Stimulated activated CD4-positive, alpha-beta T cell treated with anti-CD3 and anti-CD28 coated beads, Interleukin-1b, Interleukin-23, amount 100 ng/mL, for 4 hours (primary cell): ENCODE measurements at places on chromosomes 1 and 21.

DNA sequence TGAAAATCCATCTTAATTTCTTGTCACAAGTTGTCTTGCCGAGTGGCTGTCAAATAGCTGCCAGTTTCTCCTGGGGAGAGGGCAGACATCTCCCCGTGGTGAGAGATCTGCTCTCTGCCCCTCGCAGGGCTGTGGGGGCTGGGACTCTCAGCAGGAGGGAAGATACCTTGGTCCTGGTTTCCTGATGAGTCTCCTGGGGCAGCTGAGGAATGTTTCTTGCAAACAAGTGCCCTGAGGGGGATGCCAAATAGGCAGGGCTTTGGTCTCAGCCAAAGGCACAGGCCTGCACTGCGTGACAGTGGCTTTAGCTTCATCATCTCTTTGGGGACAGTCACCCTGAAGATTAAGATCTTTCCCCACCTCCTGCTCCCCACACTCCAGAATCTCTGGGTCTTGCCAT, 40.9 kb downstream of the SYT6 start:
- no peak for DNase-seq

DNA sequence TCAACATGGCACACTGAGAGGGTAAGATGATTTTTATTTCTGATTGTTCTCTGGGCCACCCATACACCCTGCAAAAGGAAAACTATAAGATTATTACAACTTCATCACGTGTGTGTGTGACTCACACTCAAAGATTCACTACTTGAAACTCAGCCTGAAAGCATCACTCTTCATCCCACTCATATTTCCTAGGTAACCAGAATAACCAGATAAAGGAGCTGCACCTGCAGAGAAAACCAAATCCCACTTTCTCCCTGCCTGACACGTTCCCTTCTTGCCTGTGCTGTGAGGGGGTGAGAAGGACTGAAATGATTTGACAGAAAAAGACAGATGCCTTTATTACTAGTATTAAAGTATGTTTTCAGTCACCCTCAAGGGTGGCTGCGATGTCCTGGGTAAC, 131.6 kb downstream of the TGFBR3 start:
- peak; percentile 15 for DNase-seq

GRCh38 chr1:230371923-230372703, 54.0 kb downstream of the PGBD5 start:
- no peak for DNase-seq

- DNase-seq, result no peak
These were observed 31.6 kb downstream of the ZBTB8OS start for GRCh38 chr1:32618673-32619221.

- DNase-seq, result no peak
These were observed 1457.5 kb downstream of the KCNT2 start for GRCh38 chr1:195150768-195151167.

- no peak for DNase-seq
These were observed 109.9 kb downstream of the IGSF21 start for GRCh38 chr1:18217398-18218043.

GRCh38 chr1:86061551-86061990, 95.0 kb downstream of the COL24A1 start:
- no peak for DNase-seq

GRCh38 chr1:81666586-81666985, 134.1 kb upstream of the ADGRL2 start:
- DNase-seq, result no peak

DNA sequence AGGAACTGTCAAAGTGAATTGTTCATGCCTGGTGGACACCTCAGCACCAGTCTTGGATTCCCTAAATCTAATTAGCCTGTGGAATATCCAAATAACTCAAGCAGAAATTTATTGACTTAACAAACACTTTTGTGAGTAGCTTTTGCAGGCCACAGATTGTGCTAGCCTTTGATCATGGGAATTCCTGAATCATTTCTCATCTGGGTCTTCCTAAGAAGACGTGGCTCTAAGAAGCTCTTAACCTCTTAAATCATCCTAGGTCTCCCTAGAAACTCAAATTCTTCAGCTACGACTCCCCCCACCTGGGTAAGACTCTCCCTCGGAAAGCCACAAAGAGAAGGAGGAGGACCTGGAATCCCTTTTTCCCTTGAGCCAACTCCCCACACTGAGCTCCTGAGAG, 53.8 kb upstream of the PSEN2 start:
- DNase-seq, result no peak

GRCh38 chr1:156602557-156602993, 1.3 kb upstream of the GPATCH4 start:
- no peak for DNase-seq

DNA sequence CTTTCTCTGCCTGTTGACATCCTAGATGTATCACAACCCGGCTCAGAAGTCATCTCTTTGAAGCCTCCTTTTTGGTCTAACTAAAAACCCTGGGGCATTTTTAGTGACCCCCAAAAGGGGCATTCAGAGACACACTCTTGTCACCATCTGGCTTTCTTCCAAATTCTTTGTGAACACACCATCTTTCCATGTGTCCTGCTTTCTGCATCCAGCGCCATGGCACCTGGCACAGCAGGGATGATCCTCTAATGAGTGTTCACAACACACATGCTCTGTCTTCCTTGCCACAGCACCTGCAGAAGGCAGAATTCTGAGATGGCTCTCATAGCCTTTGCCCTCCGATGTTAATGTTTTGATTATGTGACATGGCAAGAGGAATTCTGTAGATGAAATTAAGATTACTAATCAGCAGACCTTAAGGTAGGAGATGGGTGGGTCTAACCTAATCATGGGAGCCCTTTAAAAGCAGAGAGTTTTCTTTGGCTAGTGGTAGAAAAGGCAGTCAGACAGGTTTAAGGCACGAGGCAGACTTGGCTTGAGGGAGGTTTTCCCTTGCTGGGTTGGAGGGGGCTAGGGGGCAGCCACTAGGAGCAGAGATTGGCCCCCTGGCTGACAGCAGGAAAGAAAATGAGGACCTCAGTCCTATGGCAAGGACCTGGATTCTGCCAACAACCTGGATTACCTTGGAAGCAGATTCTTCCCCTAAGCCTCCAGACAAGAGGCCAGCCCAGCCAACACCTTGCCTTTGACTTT, 4.9 kb upstream of the TMEM61 start:
- DNase-seq, result no peak

DNA sequence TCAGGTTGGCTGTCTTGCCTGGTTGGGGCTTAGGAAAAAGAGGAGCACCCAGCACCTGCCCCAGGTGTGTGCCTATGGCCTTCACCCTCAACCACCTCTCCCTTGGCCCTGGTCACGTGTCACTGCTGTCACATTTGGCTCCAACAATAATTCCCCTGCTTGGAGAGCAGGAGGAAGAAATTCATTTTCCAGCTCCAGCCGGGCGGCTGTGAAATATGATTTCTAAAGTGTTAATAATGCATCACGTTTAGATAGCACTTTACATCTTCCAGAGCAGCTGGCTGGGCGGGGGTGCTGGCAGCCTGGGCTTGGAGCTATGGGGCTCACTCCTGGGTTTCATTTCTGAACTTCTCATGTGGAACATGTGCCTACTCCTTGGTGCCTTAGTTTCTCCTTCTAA, 63.1 kb downstream of the KIRREL1 start:
- no peak for DNase-seq

DNA sequence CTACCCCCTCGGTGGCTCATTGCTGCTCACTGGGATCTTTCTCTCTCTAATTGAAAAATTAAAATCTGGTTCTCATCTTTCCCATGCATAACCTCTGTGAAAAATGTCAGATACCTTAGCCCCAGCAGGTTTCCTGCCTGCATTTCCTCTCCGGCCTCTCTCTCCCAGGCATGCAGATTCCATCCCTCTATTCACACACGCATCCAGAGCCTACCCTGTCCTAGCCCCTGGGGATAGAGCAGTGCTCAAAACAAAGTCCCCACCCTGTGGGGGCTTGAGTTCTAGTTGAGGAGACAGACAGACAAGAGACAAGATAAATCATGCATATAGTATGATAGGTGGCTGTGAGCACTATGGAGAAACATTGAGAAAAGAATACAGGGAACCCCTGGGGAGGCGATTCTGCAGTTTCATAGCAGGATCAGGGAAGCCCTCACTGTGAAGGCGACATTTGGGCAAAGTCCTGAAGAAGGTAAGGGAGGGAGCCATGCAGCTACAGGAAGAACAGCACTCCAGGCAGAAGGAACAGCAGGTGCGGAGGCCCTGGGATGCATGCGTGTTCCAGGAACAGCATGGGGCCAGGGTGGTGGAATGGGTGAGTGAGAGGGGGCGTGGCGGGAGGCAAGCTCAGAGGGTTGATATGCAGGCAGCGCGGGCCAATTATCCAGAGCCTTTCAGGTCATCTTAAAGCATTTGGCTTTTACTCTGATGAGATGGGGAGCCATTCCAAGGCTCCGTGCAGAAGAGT, 3.5 kb upstream of the BSND start:
- DNase-seq, result no peak

- no peak for DNase-seq
These were observed 44.7 kb upstream of the LAX1 start for GRCh38 chr1:203720242-203720641.

GRCh38 chr1:221217029-221217428, 337.8 kb downstream of the HLX start:
- DNase-seq, result no peak

GRCh38 chr1:201742476-201742875, 86.5 kb upstream of the IPO9 start:
- no peak for DNase-seq

- no peak for DNase-seq
These were observed 160.0 kb downstream of the NEGR1 start for GRCh38 chr1:72122099-72122880.

DNA sequence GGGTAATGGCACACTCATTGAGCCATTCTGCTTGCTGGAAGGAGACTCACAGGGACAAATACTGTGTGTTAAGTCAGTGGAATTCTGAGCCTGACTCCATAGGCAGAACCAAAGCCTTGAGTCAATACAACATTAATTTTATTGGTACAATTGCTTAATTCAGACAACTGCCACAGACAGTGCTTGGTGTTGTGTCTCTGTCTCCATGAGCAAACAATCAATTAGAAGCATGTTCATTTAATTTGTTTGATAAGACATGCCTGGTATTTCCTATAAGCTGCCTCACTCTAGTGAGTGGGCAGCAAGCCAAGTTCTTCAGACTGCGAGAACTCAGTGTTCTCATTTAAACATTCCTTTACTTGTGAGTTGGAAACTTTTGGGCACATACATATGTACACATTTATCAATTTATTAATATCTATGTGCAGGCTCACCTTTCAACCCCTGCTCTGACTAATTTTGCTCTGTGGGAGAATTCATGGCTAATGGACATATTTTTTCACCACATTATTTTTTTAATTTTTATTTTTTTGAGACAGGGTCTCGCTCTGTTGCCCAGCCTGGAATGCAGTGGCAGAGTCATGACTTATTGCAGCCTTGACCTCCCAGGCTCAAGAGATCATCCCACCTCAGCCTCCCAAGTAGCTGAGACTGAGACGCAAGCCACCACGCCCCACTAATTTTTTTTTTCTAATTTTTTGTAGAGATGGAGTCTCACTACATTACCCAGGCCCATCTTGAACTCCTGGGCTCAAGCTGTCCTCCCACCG, 4.5 kb upstream of the SRSF10 start:
- no peak for DNase-seq

DNA sequence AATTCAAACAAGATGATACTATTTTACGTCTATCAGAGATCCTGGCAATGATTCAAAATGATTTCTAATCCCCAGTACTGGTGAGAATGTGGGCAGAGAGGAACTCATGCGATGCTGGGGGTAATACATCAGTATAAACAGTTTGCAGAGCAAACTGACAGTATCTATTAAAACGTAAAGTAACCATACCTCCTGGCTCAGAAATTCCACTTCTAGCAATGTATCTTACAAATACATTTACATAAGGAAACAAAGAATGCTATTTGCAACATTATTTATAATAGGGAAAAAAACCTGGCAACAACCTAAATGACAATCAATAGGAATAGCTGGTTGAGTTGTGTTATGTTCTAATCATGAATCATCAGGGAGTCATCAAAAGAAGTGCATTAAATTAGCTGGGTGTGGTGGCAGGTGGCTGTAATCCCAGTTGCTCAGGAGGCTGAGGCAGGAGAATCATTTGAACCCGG, 15.9 kb downstream of the RCAN1 start:
- no peak for DNase-seq

DNA sequence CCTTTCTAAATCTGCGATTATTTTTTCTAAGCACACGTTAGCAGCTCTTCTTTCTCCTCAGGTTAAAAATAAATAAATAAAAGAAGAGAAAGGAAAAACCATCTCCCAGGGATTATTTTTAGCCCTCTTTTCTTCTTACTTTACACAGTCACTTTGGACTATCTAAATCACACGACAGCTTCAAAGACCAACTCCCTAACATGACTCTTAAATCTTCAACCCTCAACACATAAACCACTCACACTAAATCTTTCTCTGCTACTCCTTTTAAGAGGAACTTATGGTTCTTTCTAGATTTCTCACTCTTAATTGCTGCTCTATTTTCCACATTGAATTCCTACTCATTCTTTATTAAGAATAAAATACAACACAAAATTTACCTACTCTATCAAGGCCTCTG, 1095.0 kb upstream of the B3GALT2 start:
- DNase-seq, result no peak

DNA sequence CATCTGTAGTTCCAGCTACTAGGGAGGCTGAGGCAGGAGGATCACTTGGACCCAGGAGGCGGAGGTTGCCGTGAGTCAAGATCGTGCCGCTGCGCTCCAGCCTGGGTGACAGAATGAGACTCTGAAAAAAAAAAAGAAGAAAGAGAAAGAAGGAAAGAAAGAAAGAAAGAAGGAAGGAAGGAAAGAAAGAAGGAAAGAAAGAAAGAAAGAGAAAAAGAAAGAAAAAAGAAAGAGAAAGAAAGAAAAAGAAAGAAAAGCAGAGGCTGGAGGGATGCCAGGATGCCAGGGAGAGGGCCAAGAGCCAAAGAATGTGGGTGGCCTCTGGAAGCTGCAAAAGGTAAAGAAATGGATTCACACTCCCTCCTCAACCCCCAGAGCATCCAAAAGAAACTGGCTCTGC, 8.2 kb upstream of the KCNE2 start:
- DNase-seq, result no peak

DNA sequence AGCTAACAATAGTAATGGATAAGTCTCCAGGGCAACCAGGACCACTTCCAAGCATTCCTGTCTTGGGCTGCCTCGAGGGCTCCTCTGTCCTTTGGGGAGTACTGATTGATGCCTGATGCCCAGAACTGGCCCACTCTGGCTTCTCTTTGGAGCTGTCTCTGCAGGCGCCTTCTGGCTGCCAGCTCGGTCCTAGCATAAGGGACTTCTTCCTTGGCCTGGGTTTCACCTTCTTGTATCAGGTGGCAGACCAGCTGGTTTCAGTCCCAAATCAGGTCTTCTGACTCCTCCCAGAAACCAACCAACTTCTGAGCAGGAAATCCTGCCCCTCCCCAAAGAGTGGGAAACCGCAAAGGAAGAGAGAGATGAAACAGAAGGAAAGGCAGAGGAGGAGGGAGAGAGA, 10.6 kb downstream of the G0S2 start:
- DNase-seq, result no peak

GRCh38 chr1:121445679-121446078, 260.9 kb downstream of the SRGAP2C start:
- no peak for DNase-seq
